ENCODE measurements at places on chromosomes 12 and 14.

DNA sequence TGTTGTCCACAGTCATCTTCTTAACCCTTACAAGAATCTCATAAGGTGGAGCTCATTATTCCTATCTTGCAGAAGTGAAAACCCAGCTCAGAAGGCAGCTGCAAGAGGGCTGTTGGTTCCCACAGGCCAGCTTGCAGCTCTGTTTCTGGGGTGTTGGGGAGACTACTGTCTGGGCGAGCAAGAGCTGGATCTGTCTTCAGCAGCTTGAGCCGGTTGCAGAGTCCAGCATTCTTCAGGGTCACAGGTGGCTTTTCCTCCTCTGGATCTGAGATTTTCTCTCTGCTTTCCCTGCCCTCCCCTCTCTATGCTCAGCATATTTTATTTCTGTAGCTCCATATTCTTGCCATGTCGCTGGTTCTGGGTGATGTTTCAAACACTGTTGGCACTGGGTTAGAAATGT is 87.4 kb downstream of the PAPOLA start:
- DNase-seq = peak; percentile 44

DNA sequence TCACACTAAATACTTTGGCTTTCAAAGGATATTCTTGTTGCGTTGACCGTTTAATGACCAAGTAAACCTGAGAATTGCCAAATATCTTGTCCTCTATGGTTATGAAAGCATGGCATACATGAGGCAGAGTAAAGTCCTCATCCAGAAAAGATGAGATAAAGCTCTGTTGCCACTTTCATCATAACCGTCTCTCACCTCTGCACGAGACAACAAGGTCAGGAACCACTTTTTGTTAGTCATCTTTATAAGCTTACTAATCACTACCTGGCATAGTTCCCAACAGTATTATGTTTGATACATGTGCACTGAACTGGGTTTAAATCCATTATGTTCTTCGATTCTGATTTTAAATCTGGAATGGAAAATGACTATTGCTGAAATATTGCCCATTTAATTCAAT is 31.3 kb downstream of the PTPRB start:
- no peak for DNase-seq

DNA sequence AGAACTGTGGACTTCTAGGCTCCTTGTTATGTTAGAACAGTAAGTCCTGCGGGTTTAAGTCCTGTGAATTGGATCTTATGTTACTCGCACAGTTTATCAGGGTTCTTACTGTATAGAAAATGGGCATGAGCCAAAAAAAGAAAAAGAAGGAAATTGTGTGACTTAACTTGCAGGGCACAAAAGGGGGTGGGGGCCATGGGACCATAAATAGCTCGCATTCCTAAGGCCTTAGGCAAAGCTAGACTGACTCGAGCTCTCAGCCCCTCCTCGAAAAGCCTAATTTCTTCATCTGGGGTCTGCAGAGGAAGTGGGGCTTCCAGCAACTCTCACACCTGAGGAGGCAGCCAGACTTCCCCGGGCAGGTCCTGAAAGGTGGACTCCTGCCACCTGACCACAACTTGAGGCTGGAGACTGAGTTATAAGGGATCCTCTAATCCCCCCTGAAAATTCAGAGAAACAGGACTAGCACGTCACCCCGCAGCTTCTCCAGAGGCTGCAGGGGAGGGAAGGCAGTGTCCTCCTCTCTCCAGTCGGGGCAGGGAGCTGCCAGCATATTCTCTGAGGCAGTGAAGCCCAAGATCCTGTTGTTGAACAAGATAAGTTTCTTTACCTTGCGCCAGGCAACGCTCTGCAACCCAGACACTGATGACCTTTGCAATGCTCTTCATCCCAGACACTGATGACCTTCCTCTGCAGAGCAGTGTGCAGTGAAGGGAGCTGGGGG is 280.5 kb downstream of the PCNX1 start:
- no peak for DNase-seq

GRCh38 chr12:31574803-31575575 is 15.9 kb downstream of the DENND5B start:
- DNase-seq = no peak

DNA sequence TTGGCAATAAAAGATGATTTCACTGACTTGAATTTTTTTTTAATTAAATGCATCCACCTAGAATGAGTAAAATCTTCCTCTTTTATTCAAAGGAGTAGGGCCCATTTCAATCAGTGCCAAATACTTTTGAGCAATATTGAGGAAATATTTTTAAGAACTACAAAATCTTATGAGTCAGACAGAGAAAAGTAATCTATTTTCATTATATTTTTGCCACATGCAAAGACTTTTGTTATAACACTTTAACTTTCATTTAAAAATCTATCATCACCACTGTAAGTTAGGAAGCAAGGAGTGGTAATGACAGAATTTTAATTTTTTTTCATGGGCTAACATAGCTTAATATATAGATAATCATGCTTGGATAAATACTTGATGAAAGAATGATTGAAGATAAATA is 345.2 kb upstream of the KITLG start:
- no peak for DNase-seq

DNA sequence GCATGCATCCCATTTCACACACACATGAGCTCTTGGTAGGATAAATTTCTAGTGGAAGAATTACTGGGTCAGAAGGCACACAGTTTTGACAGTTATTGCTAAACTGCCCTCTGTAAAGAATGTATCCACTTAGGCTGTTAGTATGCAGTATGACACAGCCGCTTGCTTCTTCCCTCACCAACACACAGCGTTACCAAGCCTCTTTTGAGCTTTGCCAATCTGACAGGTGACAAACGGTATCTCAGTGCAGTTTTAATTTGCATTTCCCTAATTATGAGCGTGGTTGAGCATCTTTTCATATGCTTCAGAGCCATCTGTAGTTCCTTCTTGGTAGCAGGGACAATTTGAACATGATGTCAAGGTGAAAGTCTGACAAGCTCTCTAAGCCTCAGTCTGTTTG is 42.9 kb downstream of the HRK start:
- DNase-seq = no peak

DNA sequence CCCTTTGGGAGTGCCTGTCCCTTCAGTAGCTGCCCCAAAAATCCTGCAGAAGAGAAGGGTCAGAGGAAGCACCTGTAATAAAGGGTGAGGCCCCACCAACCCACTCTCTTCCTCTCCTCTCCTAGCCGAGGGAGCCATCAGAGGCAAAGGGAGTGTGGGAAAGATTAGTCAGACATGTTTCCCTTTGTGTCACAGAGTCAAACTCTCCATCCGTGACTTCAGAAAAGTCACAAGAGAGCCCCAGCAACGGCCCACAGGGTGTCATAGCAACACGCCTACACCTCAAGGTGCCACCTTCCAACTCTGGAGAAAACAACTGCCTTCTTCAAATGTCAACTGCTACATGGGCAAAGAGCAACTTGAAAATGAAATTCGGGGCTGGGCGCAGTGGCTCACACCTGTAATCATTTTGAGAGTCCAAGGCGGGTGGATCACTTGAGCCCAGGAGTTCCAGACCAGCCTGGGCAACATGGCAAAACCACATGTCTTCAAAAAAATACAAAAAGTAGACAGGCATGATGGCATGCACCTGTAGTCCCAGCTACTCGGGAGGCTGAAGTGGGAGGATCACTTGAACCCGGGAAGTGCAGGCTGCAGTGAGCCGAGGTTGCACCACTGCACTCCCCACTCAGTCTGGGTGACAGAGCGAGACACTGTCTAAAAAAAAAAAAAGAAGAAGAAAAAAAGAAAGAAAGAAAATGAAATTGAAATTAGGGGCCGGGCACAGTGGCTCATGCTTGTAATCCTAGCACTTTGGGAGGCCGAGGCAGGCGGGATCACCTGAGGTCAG is 17.7 kb upstream of the CD27 start:
- DNase-seq = peak; percentile 42

- DNase-seq = no peak
Measured at GRCh38 chr14:100824091-100824551, 1.8 kb upstream of the MEG3 start.

DNA sequence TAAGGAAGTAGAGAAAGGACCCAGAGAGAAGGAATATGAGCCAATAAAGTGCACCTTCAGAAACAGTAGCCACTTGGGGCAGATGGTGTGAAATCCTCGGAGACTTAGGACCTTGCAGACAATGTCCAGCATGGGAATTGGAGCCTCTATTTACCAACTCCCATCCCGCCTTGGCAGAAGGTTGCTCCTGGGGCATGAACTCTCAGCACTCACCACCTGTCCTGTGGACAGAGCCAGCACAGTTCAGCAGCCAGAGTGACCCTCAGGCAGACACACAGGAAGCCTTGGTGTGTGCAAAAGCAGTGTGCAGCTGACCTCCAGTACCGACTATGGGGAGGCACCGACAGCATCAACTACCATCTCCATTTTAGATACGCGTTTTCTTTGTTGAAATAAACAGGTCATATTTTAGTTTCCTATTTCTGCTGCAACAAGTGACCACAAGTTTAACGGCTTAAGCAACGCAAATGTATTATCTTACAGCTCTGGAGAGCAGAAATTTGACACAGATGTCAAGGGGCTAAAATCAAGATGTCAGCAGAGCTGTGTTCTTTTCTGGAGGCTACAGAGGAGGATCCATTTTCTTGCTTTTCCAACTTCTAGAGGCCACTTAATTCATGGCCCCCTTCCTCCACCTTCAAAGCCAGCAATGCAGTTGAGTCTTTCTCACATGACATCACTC is 428.1 kb downstream of the MED13L start:
- DNase-seq = no peak

DNA sequence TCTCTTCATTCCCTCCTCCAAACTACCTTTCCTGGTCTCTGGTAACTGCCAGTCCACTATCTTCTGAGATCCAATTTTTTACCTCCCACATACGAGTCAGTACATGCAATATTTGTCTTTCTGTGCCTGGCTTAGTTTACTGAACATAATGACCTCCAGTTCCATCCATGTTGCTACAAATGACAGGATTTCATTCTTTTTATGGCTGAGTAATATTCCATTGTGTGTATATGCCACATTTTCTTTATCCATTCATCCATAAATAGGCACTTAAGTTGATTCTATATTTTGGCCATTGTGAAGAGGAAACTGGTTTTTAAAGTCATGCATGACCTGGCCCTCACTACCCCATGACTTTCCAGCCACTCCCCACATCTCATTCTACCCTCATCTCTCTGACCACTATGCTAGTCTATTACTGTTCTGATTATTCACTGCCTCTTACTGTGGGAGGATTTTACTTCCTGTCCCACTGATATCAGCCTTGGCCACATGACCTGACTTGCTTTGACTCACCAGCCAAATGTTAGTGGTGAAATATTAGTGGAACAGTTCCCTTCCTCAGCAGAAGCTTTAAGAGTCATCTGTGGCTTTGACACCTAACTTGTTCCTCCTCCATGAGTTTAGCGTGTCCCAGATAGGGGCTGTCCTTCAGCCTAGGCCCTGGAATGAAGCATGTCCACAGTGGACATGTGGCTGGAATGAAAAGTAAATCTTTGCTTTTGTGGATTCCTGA is 52.2 kb downstream of the GOLGA5 start:
- DNase-seq = no peak

Measured in sciatic nerve (tissue), 2 donors.